ENCODE measurements at places on chromosomes 5 and 9. TPM values are rescaled to one million over a fixed set of nuclear protein-coding genes. Genes with fewer than 3 reads are reported as not detected.

The LCN6 gene
- total RNA-seq, result not detected

The BARHL1 gene
- total RNA-seq, result not detected

The RGS7BP gene
- not detected for total RNA-seq

DNA sequence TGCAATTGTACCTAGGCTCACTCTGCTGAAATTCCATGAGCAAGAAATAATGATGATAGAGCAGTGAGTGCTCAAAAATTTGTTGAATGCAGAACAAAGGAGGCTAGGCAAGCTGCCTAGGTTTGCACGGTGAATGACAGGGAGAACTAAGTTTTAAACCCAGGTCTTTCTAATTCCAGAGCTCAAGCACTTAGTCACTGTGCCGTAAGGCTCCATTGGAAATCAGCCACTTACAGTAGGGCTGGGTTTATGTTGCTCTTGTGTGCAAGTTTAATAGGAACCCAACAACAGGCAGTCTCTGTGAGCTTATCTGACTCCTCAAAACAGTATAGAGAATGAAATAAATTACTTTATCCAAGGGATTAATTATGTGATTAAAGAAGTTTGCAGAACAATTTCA, 147.0 kb downstream of the CSNK1G3 start:
- H3K27me3 ChIP-seq, result peaks cover 4% of the 10 kb centered on the region
- DNase-seq, result no peak
- H3K4me1 ChIP-seq, result no peaks in the 10 kb centered on the region

The IFNA13 gene
- not detected for total RNA-seq

DNA sequence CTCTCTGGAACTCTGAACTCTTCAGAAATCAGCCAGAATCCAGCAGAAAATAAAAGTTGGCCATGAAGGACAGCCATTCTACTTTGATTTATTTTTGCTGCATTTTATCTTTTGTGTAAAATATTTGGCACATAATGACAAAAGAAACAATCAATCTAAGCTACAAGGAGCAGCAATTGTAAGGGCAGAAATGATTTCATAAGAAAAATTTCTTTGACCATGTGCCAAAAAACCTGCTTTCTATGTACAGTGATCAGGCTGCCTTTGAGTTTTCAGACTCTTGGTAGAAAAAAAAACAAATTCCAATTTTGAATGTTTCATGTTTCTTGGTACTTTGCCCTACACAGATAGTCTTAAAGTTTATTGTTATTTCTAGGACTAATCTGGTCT, 69.8 kb upstream of the SLC1A3 start:
- H3K4me3 ChIP-seq, result no peak overlapping the region
- H3K4me1 ChIP-seq, result no peaks in the 10 kb centered on the region
- H3K27ac ChIP-seq, result no peak overlapping the region
- H3K27me3 ChIP-seq, result peaks cover 6% of the 10 kb centered on the region
- no peaks in the 10 kb centered on the region for H3K36me3 ChIP-seq
- DNase-seq, result no peak

- no peak for DNase-seq
- H3K27ac ChIP-seq, result no peak overlapping the region
- no peak overlapping the region for H3K4me3 ChIP-seq
- H3K4me1 ChIP-seq, result no peaks in the 10 kb centered on the region
Measured at GRCh38 chr5:156124708-156125107, 202.3 kb upstream of the SGCD start.

The ZFP37 gene
- 1.7 TPM for total RNA-seq

The FAM221B gene
- total RNA-seq, result not detected

The FLT4 gene
- total RNA-seq, result 6.0 TPM

DNA sequence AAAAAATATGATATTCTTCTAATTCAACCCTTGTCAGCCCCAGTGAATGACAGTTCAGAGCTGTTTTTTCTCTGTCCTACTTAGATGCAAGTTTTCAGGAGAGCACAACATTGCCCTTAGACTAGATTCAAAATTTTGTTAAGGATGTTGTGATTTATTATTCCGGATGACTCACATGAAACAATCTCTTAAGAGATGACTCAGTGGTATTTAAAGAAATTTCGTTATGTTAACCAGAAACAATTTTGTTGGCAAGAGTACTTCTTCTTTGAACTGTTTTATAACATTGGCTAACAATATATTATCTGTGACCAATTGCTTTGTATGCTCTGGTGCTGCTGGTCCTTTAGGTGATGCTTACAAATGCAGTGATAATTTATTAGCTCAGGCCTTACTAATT, 132.0 kb downstream of the IZUMO3 start:
- H3K4me1 ChIP-seq, result no peaks in the 10 kb centered on the region
- DNase-seq, result no peak
- no peaks in the 10 kb centered on the region for H3K36me3 ChIP-seq
- no peak overlapping the region for H3K4me3 ChIP-seq

GRCh38 chr5:133618141-133618540, 5.8 kb upstream of the FSTL4 start:
- peaks cover 43% of the 10 kb centered on the region for H3K27me3 ChIP-seq
- no peak overlapping the region for H3K27ac ChIP-seq
- no peaks in the 10 kb centered on the region for H3K36me3 ChIP-seq
- no peak overlapping the region for H3K4me3 ChIP-seq
- peaks cover 10% of the 10 kb centered on the region for H3K4me1 ChIP-seq
- DNase-seq, result no peak

- H3K36me3 ChIP-seq, result no peaks in the 10 kb centered on the region
- no peak overlapping the region for H3K4me3 ChIP-seq
- DNase-seq, result no peak
- no peak overlapping the region for H3K27ac ChIP-seq
Measured at GRCh38 chr9:41229408-41230401, 40.6 kb upstream of the ZNG1F start.

The ZDHHC11B gene
- total RNA-seq, result not detected

DNA sequence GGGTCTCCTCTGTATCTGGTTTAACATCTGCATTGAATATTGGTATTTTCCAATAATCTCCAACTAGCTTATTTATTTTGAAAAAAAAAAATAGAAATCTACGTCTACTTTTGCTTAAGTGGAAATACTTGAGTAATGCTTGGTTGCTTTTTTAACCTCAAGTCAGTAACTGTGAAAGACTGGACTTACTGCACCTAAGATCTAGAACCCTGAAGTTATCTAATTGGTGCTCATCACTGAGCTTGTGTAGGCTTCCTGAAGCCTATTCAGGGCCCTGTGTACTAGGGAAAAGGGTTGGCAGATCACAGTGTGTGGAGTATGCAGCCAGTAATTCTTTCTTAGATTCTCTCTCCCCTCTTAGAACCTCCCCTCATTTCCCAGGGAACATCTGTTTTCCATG, 16.2 kb downstream of the SLC1A1 start:
- no peaks in the 10 kb centered on the region for H3K4me1 ChIP-seq
- no peak overlapping the region for H3K4me3 ChIP-seq
- H3K27ac ChIP-seq, result no peak overlapping the region
- H3K27me3 ChIP-seq, result no peaks in the 10 kb centered on the region
- DNase-seq, result no peak

- H3K27ac ChIP-seq, result no peak overlapping the region
- H3K36me3 ChIP-seq, result peaks cover 13% of the 10 kb centered on the region
- DNase-seq, result no peak
Measured at GRCh38 chr9:35745569-35745968, 3.5 kb downstream of the GBA2 start.

DNA sequence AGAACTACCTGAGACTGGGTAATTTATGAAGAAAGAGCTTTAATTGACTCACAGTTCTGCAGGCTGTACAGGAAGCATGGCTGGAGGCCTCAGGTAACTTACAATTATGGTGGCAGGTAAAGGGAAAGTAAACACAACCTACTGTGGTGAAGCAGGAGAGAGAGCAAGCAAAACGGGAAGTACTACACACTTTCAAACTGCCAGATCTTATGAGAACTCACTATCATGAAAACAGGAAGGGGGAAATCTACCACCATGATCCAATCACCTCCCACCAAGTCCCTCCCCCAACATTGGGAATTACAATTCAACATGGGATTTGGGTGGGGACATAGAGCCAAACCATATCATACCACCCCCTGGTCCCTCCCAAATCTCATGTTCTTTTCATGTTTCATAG, 58.7 kb upstream of the GPR151 start:
- peaks cover 5% of the 10 kb centered on the region for H3K27me3 ChIP-seq
- no peak overlapping the region for H3K4me3 ChIP-seq
- H3K4me1 ChIP-seq, result no peaks in the 10 kb centered on the region
- DNase-seq, result no peak

The IFNA2 gene
- not detected for total RNA-seq

- H3K4me1 ChIP-seq, result no peaks in the 10 kb centered on the region
- DNase-seq, result no peak
- H3K27me3 ChIP-seq, result no peaks in the 10 kb centered on the region
- no peak overlapping the region for H3K27ac ChIP-seq
- H3K4me3 ChIP-seq, result no peak overlapping the region
- H3K36me3 ChIP-seq, result no peaks in the 10 kb centered on the region
Measured at GRCh38 chr9:15612962-15613361, 60.1 kb downstream of the CCDC171 start.

The MARCHF6 gene
- total RNA-seq, result 86.1 TPM

DNA sequence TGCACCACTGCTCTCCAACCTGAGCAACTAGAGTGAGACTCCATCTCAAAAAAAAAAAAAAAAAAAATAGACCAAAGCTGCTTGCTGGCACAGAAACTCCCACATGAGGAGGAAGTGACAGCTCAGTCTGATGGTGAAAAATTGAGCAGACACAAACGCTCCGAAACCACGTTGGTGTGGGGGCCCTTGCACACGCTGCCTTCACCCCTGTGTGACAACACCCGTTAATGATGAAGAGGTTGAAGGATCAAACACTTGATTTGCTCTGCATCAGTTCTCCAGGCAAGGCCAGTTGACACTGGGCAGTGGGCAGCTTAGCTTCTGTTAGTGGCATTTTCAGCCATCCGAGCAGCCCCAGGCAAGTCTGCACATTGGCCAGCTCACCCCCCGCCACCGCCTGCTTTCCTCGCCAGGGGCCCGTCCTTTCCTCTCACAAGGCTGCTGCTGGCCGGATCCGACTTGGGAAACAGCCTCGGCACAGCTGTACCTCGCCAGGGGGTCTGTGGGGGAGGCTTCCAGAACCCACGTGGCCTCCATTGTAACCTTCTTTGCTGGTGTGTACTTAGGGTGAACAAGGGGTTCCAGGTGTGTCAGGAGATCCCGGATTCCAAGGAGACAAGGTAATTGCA, 79.8 kb downstream of the COL27A1 start:
- no peaks in the 10 kb centered on the region for H3K27me3 ChIP-seq
- no peaks in the 10 kb centered on the region for H3K36me3 ChIP-seq
- H3K4me3 ChIP-seq, result no peak overlapping the region
- peaks cover 2% of the 10 kb centered on the region for H3K4me1 ChIP-seq

GRCh38 chr9:121278477-121279261, 10.7 kb downstream of the GSN start:
- no peak overlapping the region for H3K4me3 ChIP-seq
- no peaks in the 10 kb centered on the region for H3K27me3 ChIP-seq
- H3K4me1 ChIP-seq, result peaks cover 3% of the 10 kb centered on the region
- no peaks in the 10 kb centered on the region for H3K36me3 ChIP-seq
- DNase-seq, result peak; percentile 42

DNA sequence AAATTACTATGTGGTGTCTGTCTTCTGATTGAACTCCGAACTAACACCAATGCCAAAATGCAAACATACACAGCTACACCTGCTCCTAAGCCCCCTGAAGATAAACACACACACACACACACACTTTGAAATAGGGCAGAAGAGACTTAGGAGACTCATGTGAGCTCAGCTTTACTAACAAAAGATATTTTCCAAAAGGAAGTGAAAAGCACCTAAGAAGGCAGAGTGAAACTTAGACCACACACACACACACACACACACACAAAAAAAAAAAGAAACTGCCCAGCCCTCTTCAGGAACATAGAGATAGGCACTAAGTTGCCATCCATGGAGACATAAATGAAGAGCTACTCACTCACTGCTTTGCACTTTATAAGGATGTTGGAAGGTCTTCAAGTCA, 45.2 kb upstream of the APC start:
- H3K4me3 ChIP-seq, result no peak overlapping the region
- peaks cover 41% of the 10 kb centered on the region for H3K27me3 ChIP-seq
- H3K27ac ChIP-seq, result no peak overlapping the region

DNA sequence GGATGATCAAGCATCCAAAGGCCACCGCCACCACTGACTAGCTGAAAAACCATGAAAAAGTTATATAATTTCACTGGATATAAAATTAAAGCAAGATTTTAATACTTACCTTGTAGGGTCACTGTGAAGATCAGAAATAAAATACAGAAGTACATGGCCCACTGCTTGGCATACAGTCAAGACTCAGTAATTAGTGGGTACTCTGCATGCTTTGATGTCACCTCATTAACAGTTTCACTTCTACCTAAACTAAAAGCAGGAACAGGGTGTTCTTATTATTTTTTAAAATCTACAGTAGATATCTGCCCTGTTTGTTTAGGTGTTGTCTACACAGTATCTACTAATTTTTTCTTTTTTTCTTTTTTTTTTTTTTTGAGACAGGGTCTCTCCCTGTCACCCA, 66.4 kb downstream of the NFIB start:
- peaks cover 23% of the 10 kb centered on the region for H3K27me3 ChIP-seq
- DNase-seq, result no peak
- H3K36me3 ChIP-seq, result no peaks in the 10 kb centered on the region

DNA sequence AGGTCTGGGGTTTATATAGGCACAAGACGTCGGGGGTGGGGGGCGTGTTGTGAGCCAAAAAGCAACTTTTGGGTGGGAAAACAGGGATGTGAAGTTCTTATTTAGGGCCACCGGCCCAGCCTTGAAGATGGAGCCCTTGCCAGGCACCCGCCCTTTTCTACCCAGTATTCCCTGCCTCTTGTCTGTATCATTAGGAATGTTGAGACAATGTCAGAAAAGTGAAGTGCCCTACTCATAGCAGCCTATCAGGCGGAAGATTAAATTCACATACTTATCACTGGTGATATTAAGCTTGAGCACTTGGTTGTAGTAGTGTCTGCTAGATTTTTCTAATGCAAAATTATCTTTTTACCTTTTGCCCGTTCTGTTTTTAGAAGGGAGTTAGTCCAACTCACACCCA, 293.5 kb downstream of the CDH10 start:
- H3K27ac ChIP-seq, result no peak overlapping the region
- no peak overlapping the region for H3K4me3 ChIP-seq
- no peaks in the 10 kb centered on the region for H3K36me3 ChIP-seq

DNA sequence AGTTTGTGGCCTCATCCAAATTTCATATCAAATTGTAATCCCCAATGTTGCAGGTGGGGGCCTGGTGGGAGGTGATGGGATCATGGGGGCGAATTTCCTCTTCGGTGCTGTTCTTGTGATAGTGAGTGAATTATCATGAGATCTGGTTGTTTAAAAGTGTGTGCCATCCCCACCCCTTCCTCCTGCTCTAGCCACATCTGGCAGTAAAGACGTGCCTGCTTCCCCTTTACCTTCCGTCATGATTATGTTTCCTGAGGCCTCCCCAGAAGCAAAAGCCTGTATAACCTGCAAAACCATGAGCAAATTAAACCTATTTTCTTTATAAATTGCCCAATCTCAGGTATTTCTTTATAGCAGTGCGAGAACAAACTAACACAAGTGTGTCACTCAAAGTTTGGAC, 71.0 kb upstream of the MOCS2 start:
- DNase-seq, result no peak
- peaks cover 4% of the 10 kb centered on the region for H3K4me1 ChIP-seq
- H3K4me3 ChIP-seq, result no peak overlapping the region
- no peak overlapping the region for H3K27ac ChIP-seq
- H3K27me3 ChIP-seq, result no peaks in the 10 kb centered on the region

Data from activated naive CD8-positive, alpha-beta T cell treated with anti-CD3 and anti-CD28 coated beads for 36 hours (primary cell).